ENCODE measurements at places on chromosomes 13 and 19.

DNA sequence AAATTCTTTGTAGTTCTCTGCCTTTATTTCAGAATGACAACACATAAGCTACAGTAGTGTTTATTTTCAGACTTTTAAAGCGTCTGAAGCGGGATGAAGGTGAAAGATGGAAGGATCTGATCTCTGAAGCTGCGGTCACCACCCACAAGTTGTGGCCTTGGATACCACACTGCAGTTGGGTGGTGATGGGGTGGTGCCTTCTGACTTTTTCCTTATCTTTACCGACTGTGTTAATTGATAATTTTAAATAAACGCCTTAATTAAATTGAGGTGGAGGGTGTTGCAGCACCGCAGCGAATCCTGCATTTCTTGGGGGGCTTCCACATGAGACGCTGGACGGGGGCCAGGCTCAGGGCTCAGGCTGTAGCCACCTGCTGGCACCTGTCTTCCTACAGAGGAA, 1.3 kb downstream of the TFDP1 start:
- no peak for DNase-seq

DNA sequence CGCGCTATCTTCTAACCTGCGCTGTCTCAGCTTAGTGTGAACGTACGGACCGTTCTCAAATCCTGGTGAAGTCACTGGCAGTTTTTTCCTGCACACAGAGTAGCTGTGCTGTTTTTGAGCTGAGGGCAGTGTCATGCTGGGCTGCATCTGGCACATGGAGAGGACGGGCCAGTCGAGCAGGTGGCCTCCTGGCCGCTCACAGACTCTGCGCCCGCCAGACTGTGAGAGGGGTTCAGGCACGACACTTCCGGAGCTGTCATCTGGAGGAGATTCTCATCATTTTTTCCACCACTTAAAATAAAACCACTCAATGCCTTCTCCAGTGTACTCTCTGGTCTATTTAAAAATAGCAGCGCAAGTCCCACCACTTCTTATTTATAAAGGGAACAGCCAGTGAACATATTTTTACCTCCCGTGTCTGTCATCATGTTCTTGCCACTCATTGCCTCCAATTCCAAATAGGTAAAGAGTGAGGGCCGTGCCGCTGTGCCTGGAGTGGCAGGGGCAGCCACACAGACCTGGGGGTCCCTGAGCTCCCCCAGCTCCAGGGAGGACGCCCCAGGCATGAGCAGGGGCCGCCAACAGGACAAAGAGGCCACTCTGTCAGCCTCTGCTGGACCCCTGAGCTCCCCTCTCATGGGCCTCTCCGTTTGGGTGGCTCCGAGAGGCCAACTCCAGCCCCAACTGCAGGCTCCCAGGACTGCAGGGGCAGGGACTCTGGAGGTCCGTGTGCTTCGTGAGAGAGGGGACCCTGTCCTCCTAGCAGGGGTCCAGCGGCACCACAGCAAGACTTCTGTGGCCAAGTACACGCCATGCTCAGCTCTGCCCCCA, 36.9 kb upstream of the GRTP1 start:
- no peak for DNase-seq

GRCh38 chr19:18639706-18640243, 2.9 kb downstream of the KLHL26 start:
- DNase-seq = no peak

DNA sequence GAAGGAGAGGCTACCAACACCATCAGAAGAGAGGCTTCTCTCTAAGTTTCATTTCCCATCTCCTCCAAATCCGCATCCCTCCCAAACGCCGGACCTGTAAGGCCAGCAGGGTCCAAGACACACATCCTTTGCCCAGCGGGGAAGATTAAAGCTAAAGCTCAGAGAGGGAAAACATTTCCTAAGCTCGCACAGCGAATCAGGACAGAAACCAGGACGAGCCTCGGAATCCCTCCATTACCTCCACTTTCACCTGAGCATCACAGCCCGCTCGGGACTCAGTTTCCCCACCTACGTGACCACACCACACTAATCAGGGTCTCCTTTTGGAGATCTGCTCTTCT, 711 bp upstream of the FOSB start:
- DNase-seq = no peak

GRCh38 chr13:45411221-45411620, 7.0 kb downstream of the SLC25A30 start:
- DNase-seq = no peak
